ENCODE measurements at places on chromosomes 5 and 9. TPM values are rescaled to one million over a fixed set of nuclear protein-coding genes. Genes with fewer than 3 reads are reported as not detected.

DNA sequence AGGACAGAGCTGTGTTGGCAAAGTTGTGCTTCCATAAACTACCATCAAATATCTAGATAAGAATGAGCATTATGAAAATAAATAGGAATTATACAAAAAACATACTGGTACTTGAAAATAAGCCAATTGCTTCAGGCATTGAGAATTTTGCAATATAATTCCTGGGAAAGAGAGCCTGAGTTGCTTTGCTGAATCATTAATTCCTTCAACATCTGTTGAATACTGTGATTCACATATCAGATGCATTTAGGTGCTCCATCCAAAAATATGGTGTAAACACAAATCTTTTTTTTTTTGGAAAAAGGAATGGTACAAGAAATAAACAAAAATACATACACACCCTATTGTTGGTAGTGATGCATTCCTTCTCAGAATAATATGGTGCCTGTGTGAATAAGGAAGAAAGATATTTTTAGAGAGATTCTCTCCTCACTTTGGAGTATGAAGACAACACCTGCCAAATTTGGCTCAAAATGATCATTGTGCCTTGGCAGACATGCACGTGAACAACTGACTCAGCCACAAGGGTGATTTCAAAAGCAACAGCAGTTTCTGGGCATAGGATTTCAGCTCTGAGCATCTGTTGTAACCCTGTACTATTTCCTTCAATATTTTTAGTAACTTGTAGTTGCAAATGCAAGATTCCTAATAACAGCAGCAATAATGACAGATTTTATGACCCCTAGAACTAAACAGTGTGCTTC is 96.7 kb downstream of the CAVIN4 start:
- DNase-seq = no peak

DNA sequence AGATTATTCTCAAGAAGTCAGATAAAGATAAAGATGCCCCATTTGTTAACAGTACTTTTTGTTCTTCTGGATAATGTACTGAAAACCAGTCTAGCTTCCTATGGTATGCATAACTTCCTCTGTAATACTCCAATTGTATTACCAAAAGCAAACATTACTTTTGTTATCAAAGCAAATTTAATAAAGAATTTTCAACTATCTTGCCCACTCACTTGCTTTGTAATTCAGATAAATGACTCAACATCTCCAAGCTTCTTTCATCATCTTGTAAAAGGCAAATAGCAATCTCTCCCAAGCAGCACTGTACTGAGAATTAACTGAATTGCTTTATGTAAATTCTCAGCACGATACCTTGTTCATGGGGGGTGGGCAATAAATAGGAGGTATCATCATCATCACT is 98.3 kb downstream of the NFIB start:
- no peak for DNase-seq

The OR1Q1 gene
- total RNA-seq = not detected

The BSPRY gene
- total RNA-seq = 1.5 TPM
